ENCODE measurements at places on chromosomes 2 and 18. TPM values are rescaled to one million over a fixed set of nuclear protein-coding genes. Genes with fewer than 3 reads are reported as not detected.

SERPINB11 gene
- not detected for total RNA-seq

DYNAP gene
- total RNA-seq = not detected

MYCN gene
- not detected for total RNA-seq

GALNT1 gene
- total RNA-seq = 43.9 TPM

PDCD1 gene
- not detected for total RNA-seq

FAM168B gene
- 86.7 TPM for total RNA-seq

RAPGEF4 gene
- 3.2 TPM for total RNA-seq

SLC9A2 gene
- total RNA-seq = not detected

TAF1B gene
- total RNA-seq = 19.9 TPM

OSBPL6 gene
- total RNA-seq = 3.2 TPM

CCDC85A gene
- 2.8 TPM for total RNA-seq

LRRC30 gene
- not detected for total RNA-seq

DNA sequence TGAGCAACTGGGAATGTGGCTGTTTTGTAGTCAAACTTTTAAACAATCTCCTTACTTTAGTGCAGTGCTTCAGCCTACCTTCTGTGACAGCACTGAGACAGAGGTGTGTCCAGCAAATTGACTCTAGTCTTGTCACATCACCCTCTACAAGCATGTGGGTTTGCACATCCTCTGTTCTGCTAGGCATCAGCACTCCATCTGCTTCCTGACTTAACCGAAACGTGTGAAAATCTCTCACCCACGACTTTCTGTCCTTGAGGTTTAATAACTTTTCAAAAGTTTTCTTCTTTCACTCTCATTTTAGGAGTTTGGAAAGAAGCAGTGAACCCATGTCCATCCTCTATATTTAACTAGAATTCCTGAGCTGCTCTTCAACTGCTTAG is 42.6 kb downstream of the TTR start:
- DNase-seq = no peak

- DNase-seq = peak; percentile 12
Measured at GRCh38 chr2:20796374-20796791, 26.5 kb downstream of the LDAH start.

DNA sequence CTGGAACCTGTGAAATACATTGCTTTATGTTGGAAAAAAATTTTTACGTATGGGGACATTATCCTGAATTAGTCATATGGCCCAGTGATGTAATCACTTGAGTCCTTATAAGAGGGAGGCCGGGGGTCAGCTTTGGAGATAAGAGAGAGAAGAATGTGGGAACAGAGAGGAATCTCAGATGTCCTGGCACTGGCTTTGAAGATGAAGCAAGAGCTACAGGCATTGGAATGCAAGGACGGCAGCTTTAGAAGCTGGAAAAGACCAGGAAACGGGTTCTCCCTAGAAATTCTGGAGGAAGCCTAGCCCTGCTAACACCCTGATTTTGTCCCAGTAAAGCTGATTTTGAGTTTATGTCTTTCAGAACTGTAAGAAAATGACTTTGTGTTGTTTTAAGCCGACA is 1129.9 kb upstream of the GYPC start:
- no peak for DNase-seq

- DNase-seq = no peak
Measured at GRCh38 chr2:97851172-97851571, 137.8 kb downstream of the ZAP70 start.

GRCh38 chr2:161321944-161322648 is 13.9 kb downstream of the PSMD14 start:
- no peak for DNase-seq

GRCh38 chr2:151056870-151057269 is 204.8 kb downstream of the RBM43 start:
- DNase-seq = no peak

DNA sequence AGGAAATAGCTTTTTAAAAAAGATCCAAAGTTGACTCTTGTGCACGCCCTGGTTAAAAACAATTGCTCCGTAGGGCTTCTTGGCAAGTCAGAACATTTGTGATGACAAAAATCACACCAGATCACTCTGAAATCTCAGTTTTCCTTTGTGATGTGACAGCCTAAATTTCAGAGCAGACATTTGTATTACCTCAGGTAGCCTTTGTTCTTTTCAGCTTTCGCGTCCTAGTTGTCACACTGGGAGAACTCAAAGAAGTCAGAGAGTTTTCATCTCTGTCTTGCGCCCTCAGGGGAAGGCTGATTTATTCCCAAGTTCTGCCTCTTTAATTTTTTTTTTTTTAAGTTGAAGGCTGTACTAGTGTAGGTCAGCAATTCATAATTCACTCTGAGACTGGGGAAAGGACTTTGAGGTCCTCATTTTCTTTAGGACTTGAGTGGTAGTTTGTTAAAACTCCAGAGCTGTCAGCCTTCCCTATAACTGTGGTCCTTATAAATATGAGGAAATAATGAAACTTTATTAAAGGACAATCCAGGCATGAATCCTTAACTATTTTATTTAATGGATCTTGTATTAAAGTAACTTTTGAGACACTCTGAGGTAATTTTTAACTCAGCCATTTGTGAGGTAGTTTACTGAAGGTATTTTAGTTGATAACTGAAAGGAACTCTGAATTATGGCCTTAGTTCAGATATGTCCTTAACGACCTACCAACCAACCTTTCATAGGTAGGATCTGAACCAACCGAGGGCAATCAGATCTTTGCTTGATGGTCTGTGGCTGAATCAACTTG is 525.1 kb upstream of the FAM98A start:
- DNase-seq = no peak

DNA sequence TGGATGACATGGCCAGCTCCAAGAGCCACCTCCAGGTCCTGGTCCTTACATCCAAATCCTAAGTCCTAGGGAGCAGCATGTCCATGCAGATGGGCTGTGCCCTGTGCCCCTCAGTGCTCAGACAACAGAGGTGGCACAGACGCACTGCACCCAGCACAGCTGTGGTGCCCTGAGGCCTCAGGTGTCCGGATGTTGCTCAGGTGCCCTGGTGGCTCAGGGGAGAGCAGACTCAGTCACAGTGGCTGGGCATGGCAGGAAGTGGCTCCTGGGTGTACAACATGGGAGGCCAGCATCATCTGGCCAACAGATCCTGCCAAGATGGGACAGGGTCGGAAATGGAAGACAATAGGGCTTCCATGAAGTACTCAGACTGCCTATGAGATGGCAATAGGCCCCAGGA is 50.1 kb downstream of the TIMM21 start:
- no peak for DNase-seq

DNA sequence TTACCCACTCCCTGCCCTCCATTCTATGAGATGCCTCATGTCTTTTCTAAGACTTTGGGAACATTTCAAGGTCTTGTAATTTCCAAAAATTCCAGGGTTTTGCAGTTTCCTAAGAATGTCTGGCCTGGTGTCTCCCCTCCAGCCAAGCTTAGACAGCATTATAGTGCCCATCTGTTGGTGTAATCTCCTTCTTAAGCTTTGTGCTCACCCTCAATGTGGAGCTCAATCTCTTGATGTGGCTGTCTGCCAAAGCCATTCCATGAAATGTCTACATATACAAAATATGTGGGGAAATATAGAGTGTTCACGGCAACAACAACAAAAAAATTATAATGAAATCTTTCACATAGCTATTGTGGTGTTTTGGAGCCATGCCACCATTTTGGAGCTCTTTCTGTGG is 558.4 kb downstream of the PIK3C3 start:
- DNase-seq = no peak

- DNase-seq = no peak
Measured at GRCh38 chr2:37316181-37316580, 8.5 kb downstream of the PRKD3 start.

DNA sequence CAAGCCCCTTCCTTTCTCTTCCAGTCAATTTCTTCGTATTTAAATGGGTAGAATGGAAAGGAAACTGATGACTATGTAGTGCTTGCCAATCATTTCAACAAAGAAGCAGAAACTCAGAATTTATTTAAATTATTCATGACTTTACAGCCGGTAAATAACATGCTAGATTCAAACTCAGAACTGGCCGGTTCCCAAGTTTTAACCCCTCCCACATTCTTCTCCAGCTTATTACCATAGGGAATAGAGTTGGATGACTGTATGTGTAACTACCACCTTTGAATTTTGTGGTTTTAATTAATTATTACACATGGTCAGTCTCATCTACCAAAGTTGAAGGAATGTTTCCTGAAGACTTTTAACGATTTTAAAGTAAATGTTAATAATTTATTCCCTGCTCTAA is 819.3 kb upstream of the LRATD1 start:
- DNase-seq = no peak

- no peak for DNase-seq
Measured at GRCh38 chr2:117982376-117983033, 31.4 kb downstream of the CCDC93 start.

GRCh38 chr18:13613099-13613498 is 113.3 kb downstream of the FAM210A start:
- DNase-seq = no peak

DNA sequence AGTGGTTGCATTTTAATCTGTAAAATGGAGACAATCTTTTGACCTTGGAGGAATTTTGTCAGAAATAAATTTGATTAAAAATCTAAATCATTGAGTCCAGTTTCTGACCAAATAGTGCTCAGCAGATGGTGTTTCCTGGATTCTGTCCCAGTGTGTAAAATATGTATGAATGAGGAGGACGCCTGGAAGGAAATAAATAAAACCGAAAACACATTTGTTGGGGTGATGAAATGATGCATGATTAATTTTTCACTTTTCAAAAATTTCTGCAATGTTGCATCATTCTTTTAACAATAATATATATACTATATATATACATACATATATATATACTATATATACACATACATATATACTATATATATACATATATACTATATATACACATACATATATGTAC is 261.1 kb upstream of the TRIB2 start:
- peak; percentile 35 for DNase-seq

GRCh38 chr2:3611589-3611988 is 16.7 kb downstream of the COLEC11 start:
- DNase-seq = no peak

DNA sequence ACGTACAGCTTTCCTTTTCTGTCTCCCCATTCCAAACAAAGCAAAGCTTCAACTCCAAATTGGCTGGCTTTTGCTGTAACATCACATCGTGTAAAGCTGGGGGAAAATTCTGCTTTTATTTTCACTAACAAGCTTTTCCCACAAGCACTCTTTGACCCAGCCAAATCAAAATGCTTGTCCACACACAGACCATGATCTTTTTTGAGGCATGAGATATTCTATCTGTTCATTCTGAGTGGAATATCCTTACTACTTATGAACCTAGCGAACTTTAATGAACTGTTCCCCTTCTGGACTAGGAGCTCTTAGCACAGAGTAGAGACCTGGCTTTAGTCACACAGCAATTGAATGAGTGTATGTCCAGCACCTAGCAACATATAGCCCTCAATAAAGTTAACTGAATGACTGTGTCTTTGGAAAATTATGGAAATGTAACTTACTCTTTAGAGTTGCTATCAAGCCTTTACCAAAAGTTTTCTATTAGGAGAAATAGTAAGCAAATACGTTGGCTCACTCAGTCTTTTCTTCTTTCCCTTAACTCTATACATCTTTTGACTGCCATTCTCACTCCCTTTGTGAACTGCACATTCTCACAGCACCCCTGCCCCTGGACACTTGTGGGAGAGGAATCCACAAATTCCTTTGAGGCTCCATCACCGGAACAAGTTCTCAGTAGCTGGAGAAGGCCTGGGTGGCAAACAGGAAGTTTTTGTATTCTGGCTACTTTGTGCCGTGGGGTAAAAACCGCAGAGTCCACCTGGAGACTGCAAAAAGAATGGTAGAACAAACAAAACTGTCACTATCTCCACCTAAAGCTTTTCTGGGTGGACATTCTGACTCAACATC is 1.3 kb upstream of the UBE2E3 start:
- peak; percentile 76 for DNase-seq

DNA sequence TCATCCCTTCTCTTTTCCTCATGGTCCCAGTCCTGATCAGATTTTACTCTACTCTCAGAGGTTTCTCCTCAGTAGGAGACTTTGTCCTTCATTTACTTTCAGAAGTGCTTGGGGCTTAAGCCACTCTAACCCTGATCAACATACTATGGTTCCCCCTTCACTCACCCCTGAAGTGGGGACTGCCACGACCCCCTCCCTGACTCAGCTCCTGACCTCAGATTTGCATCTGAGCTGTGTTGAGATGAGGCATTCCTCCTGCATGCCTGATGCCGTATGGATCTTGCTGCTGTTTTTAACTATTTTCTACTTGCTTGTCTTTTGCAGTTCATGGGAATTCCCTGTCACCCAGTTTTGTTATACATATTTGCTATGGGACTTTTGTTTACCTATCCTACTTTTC is 306.7 kb upstream of the CHST9 start:
- DNase-seq = no peak

- DNase-seq = no peak
Measured at GRCh38 chr18:2009942-2010697, 561.2 kb downstream of the METTL4 start.

- DNase-seq = no peak
Measured at GRCh38 chr2:201122276-201122675, 6.3 kb downstream of the CFLAR start.

GRCh38 chr2:136255648-136256461 is 137.9 kb upstream of the CXCR4 start:
- DNase-seq = no peak

- no peak for DNase-seq
Measured at GRCh38 chr18:58860747-58861231, 3.9 kb upstream of the ZNF532 start.

DNA sequence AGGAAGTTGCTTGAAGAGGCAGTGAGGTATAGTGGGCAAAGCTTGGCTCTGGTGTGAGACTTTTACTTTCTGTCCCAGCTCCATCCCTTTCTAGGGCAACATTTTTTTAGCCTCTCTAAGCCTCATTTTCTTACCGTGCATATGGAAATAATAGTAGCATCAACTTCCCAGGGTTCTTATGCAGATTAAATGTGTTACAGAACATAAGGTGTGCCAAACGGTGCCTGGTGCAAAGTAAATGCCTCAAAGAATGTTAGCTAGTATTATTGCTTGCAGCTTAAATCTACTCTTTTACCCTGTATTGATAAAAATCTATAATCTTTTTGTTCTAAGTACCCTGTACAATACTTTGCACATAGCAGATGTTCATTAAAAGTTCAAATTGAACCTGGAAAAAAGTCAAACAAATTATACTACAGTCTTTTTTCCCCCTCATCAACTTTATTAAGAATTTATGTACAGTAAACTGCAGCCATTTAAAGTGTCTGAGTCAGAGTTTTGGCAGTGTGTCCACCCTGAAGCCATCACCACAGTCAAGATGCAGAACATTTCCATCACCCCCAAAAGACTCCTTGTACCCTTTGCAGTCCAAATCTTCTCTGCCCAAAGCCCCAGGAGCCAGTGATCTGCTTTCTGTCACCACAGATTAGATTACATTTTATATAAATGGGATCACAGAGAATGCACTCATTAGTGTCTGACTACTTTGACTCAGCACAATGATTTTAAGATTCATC is 10.6 kb downstream of the MAPRE2 start:
- no peak for DNase-seq

DNA sequence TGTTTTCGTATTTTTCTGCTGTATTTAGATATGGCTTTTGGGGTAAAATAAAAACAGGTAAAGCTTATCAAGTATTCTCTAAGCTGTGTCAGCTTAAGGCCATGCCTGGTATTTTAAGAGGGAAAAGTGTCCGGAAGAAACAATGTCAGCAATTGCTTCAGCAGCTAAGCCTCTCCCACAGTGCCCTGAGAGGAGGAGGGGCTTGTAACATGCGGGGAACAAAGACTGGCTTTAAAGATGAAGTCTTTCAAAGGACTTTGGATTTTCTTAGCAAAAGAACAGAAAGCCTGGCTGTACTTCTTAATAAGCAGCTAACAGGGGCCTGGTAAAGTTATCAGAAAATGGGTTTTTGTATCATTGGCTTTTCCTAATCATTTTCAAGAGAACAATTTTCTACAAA is 102.8 kb downstream of the PXDN start:
- DNase-seq = no peak

GRCh38 chr2:162072181-162072702 is 1.8 kb downstream of the DPP4 start:
- DNase-seq = peak; percentile 90
